CD4-positive, alpha-beta T cell treated with Interleukin-15 for 4 hours (primary cell): ENCODE measurements at places on chromosomes 16 and 17.

- DNase-seq: peak; percentile 77
These were observed at the start of gene PGS1 for GRCh38 chr17:78378225-78379130. Gene PGS1 (plus strand): TSS chr17:78378649. CDS start chr17:78378666, 17 bp downstream.

DNA sequence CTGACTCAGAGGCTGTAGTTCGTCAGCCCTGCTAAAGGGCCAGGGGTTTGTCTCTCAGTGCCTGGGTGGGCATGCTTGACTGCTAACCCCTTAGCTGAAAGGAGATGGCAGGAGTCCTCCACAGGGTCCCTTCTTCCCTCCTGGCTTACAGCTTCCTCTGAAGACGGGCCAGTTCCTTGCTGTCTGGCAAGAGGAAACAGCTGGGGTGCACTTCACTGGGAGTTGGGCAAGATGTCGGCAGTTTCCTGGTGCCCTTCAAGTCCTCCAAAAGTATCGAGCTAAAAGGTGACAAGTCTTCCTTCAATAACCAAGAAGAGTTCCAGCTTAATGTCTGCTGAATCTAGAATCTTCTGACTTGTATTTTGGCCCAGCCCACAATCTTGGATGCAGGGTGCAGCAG, 23.4 kb downstream of the NUP85 start:
- no peak for DNase-seq

DNA sequence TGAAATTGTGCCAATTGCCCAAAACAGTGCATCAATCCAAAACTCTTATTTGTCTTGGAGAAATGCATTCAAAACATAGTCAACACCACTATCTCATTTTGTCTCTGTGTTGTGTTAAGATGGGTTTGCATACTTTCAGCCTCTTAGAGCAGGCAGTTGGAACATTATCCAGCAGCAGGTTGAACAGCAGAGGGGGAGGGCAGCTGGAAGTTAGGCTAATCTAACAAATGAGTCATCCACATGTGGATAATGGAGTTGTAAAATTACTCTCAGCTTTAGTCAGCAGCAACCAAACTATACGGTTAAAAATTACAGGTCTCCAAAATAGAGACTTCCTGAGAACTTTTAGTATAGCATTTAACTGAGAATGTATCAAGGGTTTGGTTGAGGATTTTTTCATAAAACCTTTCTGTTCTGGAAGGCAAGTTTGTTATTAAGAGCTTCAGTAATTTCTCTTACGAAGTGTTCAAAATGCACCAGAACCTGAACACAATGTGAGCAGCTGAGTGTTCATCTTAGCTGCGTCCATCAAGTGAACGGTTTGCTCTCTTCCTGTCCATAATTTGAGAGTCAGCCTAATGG, 46.3 kb downstream of the PRKCA start:
- DNase-seq: no peak

DNA sequence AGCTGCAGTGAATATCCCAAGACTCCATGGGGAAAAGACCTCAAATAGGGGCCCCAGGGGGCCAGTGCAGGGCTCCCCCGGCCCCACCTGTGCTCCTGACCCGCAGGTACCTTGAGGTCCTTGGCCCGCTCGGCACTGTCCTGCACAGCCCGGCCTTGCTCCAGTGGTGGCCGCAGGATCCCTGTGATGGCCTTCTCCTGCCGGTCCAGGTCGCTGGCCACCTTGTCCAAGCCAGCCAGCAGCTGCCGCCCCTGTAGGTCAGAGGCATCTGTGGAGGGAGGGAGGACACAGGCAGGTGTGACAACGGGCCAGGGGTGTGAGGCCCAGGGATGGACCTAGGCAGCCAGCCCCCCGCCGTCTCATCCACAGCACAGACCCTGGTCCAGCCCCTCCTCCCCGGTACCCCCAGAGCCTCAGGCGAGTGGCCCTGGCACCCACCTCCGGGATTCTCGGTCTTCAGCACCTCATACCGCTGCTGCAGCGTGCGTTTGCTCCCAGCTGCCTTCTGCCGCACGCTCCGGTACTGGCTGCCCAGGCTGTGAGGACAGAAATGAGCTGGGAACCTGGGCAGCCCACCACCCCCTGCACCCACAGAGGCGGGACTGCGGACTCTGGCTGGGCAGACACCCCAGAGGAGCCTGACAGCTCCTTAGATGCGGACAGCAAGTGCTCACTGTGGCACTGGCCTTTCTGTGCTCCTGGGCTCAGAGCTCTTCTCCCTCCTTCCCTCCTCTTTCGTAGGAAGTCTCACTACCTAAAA, 43.7 kb downstream of the PPL start:
- DNase-seq: no peak

- no peak for DNase-seq
These were observed 43.7 kb downstream of the WDR45B start for GRCh38 chr17:82604532-82604931.

DNA sequence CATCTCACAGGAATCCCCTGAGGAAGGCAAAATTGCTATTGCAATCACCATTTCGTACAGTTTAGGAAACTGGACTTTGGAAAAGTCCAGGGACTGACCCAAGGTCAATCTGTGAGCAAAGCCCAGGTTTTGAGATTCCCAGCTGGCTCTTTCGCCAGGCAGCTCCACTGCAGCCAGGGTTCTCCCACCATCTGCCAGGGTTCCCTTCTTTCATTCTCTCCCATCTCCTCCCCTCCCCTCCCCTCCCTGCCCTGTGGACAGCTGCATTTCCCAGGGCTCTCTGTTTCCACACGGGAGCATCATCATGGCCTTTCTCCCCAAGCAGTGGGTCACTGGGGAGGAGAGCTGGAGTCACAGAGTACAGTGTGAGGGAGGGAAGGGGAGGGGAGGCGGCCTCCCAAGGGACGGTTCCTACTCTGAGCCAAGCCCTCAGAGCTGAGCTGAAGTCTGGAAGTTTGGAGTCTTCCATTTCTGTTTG, 11.9 kb upstream of the GSDMA start:
- no peak for DNase-seq

DNA sequence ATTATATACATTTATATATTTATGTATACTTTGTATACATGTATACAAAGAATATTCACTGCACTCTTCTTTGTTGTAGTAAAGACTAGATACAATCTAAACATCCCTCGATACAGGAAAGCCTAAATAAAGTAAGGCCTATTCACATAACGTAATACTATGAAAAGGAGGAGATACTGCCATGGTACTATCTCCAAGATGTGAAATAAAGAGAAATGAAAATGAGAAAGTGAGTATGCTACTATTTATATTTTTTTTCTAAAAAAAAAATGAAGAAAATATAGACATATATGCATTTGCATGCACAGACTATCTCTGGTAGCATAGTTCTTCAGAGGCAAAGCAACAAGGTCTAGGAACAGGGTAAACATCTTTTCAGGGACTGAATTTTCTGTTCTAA, 19.4 kb downstream of the CFDP1 start:
- DNase-seq: no peak

DNA sequence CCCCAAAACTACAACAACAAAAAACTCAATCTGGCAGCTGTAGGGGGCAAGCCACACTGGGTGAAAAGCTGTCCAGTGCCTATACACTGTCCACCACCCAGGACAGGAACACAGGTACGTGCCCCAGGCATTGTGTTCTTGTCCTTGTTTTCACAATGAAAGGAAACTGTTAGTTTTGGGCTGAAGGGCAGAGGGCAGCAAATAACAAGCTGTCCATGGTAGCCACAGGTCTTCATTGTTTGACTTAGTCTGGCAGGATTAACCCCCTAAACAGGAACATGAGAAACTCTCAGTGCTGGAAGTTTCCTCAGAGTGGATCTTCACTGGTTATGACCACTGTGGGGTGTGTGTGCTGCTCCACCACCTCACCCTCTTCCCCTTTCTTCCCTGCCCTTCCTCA, 224.6 kb upstream of the N4BP1 start:
- DNase-seq: no peak

DNA sequence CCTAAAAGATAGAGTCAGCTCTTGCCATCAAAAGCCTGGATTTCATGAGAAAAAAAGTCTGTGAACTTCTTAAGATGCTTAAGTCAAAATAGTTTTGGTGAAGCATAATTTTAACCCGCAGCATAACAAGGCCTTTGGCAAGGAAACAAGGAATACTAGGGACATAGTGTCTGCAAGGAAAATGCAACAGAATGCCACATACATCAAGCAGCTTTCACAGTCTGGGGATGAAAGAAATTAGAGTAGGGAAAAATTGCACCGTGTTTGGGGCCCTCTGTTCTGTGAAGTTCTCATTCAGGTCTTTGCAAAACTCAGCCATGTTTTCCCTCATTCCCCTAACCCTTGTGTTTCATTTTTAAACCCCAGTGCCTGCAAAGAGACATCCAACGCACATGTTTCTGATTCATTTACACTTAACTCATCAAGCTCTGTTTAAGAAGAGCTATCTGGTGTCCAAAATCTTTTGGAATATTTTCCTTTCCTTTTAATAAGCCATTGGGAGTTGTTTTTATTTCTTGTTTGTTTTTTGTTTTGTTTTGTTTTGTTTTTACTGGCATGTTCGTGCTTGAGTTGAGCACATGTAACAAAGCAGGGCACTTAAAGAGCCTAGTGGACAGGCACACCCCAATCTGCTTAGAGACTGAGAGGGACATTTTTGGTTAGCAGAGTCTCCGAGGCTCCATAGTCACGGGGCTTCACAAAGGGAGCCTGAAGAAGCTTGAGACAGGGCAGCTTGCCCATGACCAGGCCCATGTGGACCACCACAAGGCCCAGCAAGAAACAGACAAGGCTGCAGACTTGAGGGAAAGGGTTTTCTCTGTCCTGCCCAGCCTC, 116.5 kb downstream of the ANKFN1 start:
- DNase-seq: no peak

GRCh38 chr16:66959704-66960161, 1.3 kb upstream of the CES3 start:
- DNase-seq: no peak

- no peak for DNase-seq
These were observed 19.0 kb upstream of the LRRC37A3 start for GRCh38 chr17:64938290-64938689.

GRCh38 chr16:85162478-85163277, 50.4 kb upstream of the CIBAR2 start:
- no peak for DNase-seq

- no peak for DNase-seq
These were observed 82.5 kb downstream of the NXN start for GRCh38 chr17:896953-897661.

- no peak for DNase-seq
These were observed 21.0 kb downstream of the FBXO39 start for GRCh38 chr17:6796887-6797490.
